ENCODE measurements at places on chromosomes 3 and 15.

GRCh38 chr3:183563536-183563874 lies 8.0 kb upstream of the KLHL6 start:
- DNase-seq: no peak

- no peak for DNase-seq
These were observed 44.0 kb downstream of the CCDC54 start for GRCh38 chr3:107421170-107421792.

GRCh38 chr3:47370887-47371697 lies 9.7 kb upstream of the PTPN23 start:
- no peak for DNase-seq

GRCh38 chr3:150324788-150325187 lies 83.3 kb upstream of the TSC22D2 start:
- DNase-seq: no peak

- DNase-seq: no peak
These were observed 502 bp upstream of the TIMP4 start for GRCh38 chr3:12159227-12159601.

- no peak for DNase-seq
These were observed 318.6 kb upstream of the ICE2 start for GRCh38 chr15:60797444-60798040.
